Placental epithelial cell (primary cell): ENCODE measurements at places on chromosomes 5 and 9. TPM values are rescaled to one million over a fixed set of nuclear protein-coding genes. Genes with fewer than 3 reads are reported as not detected.

The ARL10 gene
- total RNA-seq, result 9.8 and 13.0 TPM in 2 replicates

The IFNB1 gene
- total RNA-seq, result not detected in 2 replicates

The CRHBP gene
- total RNA-seq, result not detected in 2 replicates

The SET gene
- 273 and 299 TPM in 2 replicates for total RNA-seq

The ZFP2 gene
- total RNA-seq, result 0.76 and 1.6 TPM in 2 replicates

The GABBR2 gene
- 0.76 TPM in 1 of 2 replicates, not detected in the other for total RNA-seq

The SDHA gene
- 84.8 and 91.2 TPM in 2 replicates for total RNA-seq

The IL3 gene
- not detected in 2 replicates for total RNA-seq

The PARP8 gene
- 27.7 and 37.3 TPM in 2 replicates for total RNA-seq

The ANKRD18B gene
- total RNA-seq, result 0.43 and 0.79 TPM in 2 replicates

The MARCOL gene
- total RNA-seq, result not detected in 2 replicates

The TDRD7 gene
- total RNA-seq, result 5.1 and 7.3 TPM in 2 replicates

The FSD1L gene
- total RNA-seq, result 1.2 and 3.6 TPM in 2 replicates

The SLC6A3 gene
- total RNA-seq, result not detected in 2 replicates

The IRX2 gene
- 34.5 and 48.2 TPM in 2 replicates for total RNA-seq

The WDR31 gene
- 1.7 and 2.0 TPM in 2 replicates for total RNA-seq

The ADRB2 gene
- 2.2 and 4.3 TPM in 2 replicates for total RNA-seq

The GHR gene
- 0.79 and 3.8 TPM in 2 replicates for total RNA-seq

The IZUMO3 gene
- not detected in 2 replicates for total RNA-seq

The SMIM33 gene
- total RNA-seq, result not detected in 2 replicates

The DRD1 gene
- total RNA-seq, result not detected in 2 replicates

The LHFPL2 gene
- total RNA-seq, result 24.1 and 24.3 TPM in 2 replicates

The LCN9 gene
- not detected in 2 replicates for total RNA-seq

The SYNPO gene
- total RNA-seq, result not detected in 2 replicates

The TMEM252 gene
- total RNA-seq, result not detected in 2 replicates

The KCNV2 gene
- total RNA-seq, result not detected in 2 replicates

The ALAD gene
- total RNA-seq, result 14.7 and 19.2 TPM in 2 replicates

The PCDHA9 gene
- total RNA-seq, result under 0.01 TPM in 2 replicates

The ARHGEF39 gene
- total RNA-seq, result 1.2 and 1.6 TPM in 2 replicates

The PIP5K1B gene
- total RNA-seq, result 0.33 and 0.39 TPM in 2 replicates

The DIRAS2 gene
- total RNA-seq, result 0.11 and 0.39 TPM in 2 replicates

The NEUROG1 gene
- total RNA-seq, result not detected in 2 replicates

The AGXT2 gene
- not detected in 2 replicates for total RNA-seq

The NR2F1 gene
- total RNA-seq, result 0.98 and 1.6 TPM in 2 replicates

The GPR150 gene
- not detected in 2 replicates for total RNA-seq

The NRARP gene
- total RNA-seq, result not detected in 2 replicates

The PCDHA12 gene
- total RNA-seq, result under 0.01 and 0.11 TPM in 2 replicates

The GABRA1 gene
- total RNA-seq, result not detected in 2 replicates

The C7 gene
- not detected in 2 replicates for total RNA-seq

The TIMD4 gene
- total RNA-seq, result not detected in 2 replicates

The SV2C gene
- total RNA-seq, result not detected in 2 replicates

The DDX4 gene
- total RNA-seq, result not detected in 2 replicates

The ISCA1 gene
- total RNA-seq, result 16.5 and 25.1 TPM in 2 replicates

The IFNA16 gene
- total RNA-seq, result not detected in 2 replicates

The NDST1 gene
- 65.2 and 218 TPM in 2 replicates for total RNA-seq

The C5orf34 gene
- 1.4 and 3.5 TPM in 2 replicates for total RNA-seq

The CTXN3 gene
- not detected in 2 replicates for total RNA-seq

The N4BP3 gene
- total RNA-seq, result 0.39 and 0.54 TPM in 2 replicates

The RGS7BP gene
- total RNA-seq, result not detected in 2 replicates

The IFNA4 gene
- total RNA-seq, result not detected in 2 replicates

The SCGB3A2 gene
- 1.2 TPM in 1 of 2 replicates, not detected in the other for total RNA-seq

The OR1K1 gene
- total RNA-seq, result not detected in 2 replicates

The LHX6 gene
- total RNA-seq, result 0.33 TPM in 1 of 2 replicates, not detected in the other

The SNCB gene
- not detected in 2 replicates for total RNA-seq

The LMX1B gene
- total RNA-seq, result not detected in 2 replicates

The ACTL7A gene
- total RNA-seq, result not detected in 2 replicates
